ENCODE measurements at places on chromosomes 13 and 19.

GRCh38 chr19:1999856-2000515, 15.5 kb downstream of the BTBD2 start:
- DNase-seq, result no peak

- no peak for DNase-seq
Observed at GRCh38 chr13:49225223-49226042, 5.3 kb downstream of the MLNR start.

DNA sequence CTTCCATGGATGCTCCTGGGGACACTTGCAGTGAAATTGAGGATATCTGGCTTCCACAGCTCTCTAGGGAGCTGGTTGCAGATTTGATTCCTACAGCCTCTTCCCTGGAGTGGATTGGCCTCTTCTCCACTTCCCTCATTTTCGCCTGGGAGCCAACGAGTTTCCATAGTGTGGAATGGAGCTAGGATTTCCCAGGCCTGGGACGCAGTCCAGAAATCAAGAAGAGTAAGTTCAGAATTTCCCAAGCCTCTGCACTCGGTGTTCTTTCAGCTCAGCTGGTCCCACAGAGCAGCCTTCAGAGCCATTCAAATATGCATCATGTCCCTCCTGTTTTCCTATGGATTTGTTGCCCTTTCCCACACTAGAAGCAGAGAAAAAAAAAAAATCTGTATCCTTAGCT, 68.2 kb downstream of the RAP2A start:
- DNase-seq, result no peak

- DNase-seq, result no peak
Observed at GRCh38 chr13:82248762-82249161, 1633.5 kb downstream of the SLITRK1 start.

DNA sequence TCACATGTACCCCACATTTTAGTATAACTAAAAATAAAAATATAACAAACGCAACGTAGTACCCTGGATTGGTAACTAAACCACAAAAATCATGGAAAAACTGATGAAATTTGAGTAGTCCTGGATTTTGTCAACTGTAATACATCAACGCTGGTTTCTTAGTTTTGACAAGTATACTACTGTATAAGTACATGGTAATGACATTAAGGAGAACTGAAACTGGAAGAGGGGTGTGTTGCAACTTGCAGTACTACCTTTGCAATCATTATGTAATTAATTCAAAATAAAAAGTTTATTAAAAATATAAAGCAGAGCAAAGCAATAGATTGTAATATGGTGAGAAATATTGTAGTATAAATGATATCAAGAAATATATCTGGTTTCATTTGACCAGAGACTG, 1158.0 kb upstream of the SPRY2 start:
- no peak for DNase-seq

DNA sequence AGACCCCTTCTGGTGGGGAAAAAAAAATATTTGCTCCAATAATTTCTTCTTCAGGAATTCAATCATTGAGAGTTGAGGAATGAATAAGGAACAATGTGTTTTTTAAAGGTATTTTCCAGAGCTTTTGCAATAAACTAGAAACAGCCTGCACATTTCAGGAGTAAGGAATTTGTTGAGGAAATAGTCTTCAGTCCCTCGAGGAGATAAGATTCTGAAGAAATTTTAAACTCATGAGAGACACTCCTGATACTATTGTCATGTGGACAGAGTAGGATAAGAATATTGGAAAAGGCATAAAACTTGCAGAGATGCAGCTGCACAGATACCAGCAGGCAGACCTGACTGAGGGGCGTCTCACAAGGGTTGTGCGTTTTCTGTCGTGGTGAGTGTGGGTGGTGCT, 36.6 kb downstream of the COMP start:
- no peak for DNase-seq
